ENCODE measurements at places on chromosomes 16 and 17.

DNA sequence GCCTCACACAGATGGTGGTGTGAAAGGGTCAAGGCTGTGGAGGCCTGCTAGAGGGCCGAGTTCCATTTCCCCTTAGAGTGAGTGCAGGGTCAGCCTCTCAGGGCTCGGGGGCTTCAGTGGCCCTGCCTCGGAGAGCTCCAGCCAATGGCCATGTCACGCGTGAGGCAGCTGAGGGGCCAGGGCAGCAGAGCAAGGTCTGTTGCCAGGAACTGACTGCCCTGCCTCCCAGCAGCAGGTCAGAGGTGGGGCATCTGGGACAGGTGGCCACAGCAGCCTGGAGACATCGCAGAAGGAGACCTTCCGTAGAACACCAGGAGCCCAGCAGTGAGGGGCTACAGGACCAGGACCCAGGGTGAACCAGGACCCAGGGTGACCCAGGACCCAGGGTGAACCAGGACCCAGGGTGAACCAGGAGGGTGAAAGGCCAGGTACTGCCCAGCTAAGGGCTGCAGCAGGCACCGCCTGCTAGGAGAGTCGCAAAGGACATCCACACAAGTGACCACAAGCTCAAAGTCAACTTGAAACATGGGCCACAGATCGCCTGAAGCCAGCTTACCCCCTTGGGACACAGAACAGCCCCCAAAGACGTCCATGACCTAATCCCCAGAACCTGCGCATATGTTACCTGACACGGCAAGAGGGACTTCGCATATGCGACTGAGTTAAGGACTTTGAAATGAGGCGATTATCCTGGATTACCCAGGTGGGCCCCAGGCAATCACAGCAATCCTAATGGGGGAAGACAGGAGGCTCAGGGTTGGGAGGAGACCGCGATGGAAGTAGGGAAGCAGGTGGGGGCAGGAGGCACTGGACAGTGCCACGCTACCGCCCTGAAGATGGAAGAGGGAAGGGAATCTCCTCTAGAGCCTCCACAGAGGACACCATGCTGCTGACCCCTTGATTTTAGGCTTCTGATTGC lies 4.8 kb upstream of the MEAK7 start:
- no peak for DNase-seq

- DNase-seq = no peak
These were observed 5.3 kb upstream of the FAAP100 start for GRCh38 chr17:81557276-81558114.

- no peak for DNase-seq
These were observed 57.3 kb downstream of the TMEM186 start for GRCh38 chr16:8739989-8740704.

- no peak for DNase-seq
These were observed 870 bp upstream of the ZC3H7A start for GRCh38 chr16:11797957-11798299.

DNA sequence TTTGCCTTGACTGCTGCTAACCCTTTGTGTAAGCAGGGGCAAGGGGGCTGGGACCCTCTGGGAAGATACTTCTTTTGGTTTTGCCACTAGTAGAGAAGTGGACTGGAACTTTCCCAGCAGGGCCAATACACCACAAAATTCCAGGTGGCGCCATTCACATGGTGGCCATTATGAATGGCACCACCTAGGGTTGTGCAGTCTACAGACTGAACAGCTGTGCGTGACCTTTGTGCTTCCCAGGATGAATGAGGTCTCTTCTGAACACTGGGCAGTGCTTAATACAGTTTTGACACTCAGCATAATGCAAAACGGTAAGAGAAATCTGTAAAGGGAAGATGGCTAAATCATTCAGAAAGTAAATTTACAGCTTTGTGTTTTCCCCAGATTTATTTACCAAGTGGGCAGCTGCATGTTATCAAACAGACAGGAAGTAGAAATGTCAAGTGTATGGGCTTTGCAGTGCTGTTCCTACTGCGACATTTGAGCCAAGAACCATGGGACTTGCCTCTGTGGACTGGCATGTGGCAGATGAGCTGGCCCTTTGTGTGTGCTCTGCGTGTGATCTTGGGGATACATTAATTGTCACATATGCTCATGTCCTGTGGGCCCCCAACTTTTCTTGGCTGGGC lies 9.2 kb downstream of the SYT17 start:
- DNase-seq = no peak

- DNase-seq = no peak
These were observed 61.3 kb downstream of the CNTNAP4 start for GRCh38 chr16:76338472-76338871.

DNA sequence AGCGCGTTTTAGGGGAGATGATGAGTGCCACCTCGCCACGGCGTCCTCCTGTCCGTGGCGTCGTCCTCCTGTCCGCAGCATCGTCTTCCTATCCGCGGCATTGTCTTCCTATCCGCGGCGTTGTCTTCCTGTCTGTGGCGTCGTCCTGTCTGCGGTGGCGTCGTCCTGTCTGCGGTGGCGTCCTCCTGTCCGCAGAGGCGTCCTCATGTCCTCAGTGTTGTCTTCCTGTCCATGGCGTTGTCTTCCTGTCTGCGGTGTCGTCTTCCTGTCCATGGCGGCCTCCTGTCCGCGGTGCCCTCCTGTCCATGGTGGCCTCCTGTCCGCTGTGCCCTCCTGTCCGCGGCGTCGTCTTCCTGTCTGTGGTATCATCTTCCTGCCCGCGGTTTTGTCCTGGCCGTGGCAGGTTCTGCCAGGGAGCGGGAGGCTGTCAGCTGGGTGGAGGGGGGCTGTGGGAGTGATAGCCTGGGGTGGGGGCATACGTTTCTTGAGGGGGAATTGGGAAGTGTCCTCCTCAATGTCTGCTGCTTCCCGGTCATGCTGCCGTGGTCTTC lies 30.9 kb downstream of the TBCD start:
- DNase-seq = no peak

DNA sequence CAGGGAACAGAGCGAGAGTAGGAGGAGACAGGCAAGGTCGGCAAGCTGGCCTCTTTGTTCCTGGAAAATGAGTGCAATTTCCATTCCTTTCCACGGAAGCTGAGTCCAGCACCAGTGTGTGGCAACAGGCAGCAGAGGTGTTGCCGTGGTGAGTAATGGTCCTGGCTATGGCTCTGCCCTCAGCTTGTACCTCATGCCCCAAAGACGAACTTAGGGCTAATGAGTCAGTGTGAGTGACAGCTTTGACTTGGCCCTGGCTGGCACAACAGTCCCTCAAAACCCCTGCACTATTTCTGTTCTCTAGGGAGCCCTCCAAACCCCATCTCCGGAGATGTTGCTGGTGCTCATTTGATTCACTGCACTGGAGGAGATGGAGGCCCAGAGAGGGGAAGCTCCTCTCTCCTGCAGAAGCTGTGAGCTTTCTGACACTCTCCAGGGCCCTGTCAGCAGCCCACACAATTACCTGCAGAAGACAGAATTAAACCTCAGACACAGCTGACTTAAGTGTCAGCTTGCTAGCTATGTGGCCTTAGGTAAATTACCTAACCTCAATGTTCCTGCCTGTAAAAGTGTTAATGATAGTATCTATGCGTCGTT lies 129.9 kb downstream of the TMEM132E start:
- no peak for DNase-seq

GRCh38 chr17:80082403-80083135 lies 18.8 kb upstream of the GAA start:
- DNase-seq = peak; percentile 29

DNA sequence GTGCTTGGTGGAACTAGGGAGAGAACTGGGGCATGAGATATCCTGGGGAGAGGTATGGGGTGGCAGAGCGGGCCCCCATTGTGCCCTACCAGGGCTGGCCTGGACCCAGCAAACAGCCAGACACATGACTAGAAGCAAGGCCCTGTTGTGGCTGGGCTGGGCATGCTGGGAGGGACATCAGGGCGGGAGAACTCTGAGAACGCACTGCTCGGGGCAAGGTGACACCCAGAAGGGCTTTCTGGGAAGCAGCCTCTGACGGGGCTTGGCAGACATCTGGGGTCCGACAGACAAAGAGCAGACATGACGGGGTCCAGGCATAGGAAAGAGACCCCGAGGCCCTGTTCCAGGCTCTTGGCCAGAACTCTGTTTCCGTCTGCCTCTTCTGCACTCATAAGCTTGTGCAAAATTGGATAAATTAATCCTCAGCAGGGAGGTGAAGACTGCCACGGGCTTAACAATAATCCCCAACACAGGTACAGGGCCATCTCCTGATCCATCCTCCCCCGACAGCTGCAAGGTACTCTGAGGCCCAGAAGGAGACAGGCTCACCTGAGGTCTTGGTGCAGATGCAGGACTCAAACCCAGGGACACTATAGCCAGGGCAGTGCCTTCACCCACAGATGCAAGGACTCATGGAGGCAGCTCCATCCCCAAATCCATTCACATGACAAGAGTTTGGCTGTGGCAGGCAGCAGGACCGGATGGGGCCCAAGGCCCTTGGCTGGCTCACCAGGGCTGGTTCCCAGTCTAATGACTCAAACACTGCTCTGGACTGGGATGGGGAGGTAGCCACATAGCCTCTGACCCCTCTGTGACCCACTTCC lies 5.4 kb downstream of the SREBF1 start:
- no peak for DNase-seq

- no peak for DNase-seq
These were observed 6.3 kb downstream of the IGSF6 start for GRCh38 chr16:21646091-21646490.

DNA sequence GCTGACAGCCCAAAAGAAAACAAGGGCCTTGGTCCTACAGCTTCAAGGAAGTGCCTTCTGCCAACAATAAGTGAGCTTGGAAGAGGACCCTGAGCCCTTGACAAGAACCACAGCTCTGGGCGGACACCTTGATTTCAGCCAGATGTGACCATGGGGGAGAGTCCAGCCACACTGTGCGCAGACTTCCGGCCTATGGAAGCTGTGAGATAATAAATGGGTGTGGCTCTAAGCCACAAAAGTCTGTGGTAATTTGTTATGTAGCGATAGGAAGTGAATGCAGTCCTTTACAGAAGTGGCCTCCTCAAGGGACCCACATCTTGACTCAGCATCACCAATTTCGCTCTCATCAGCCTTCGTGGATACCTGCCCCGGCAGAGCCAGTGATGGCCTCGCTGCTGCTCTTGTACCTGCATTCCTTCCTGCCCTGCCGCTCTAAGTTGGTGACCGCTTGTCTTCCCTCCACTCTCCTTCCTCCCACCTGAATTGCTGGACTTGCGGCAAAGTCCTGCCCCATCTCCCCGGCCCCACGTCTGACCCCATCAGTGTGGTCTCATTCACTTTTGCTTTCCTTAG lies 29.3 kb downstream of the PRSS54 start:
- DNase-seq = no peak

DNA sequence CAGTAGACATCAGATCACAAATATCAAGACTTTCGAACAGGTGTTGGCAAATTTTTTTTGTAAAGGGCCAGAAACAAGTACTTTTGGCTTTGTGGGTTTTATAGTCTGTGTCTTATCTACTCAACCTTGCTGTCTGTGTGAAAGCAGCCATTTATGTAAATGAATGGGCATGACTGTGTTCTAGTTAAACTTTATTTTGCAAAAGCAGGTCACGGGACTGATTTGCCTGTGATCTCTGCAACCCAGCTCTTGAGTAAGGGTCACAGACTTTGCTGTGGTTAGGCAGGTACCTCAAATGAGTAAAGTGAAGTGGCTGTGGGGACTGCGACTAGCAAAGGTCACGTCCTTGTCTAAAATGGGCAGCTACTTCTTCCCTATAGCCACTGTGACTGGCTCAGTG lies 136.5 kb downstream of the FTO start:
- no peak for DNase-seq

- DNase-seq = no peak
These were observed 918 bp upstream of the NLRC3 start for GRCh38 chr16:3578121-3578520.

GRCh38 chr16:85690469-85691064 lies 1.8 kb upstream of the GINS2 start:
- DNase-seq = no peak

DNA sequence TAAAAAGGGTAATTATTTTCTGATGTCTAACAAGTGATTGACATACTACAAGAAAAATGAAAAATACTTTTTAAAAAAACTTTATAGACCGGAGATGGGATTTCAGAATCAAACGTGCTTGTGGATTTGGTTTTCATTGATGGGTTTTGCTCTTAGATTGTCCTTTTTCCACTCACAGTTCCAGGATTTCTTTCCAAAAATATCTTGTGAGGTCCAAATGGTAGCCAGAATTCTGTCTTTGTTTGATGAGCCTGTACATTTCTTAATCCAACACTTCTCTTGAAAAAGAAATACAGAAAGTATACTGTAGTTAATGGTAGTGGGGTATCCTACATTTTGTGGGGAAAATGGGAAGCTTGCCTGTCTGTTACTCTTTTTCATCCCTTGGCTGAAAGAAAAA lies 329.3 kb downstream of the KCNJ2 start:
- no peak for DNase-seq

- peak; percentile 21 for DNase-seq
These were observed 118.2 kb upstream of the KCNJ18 start for GRCh38 chr17:21573961-21574610.

- no peak for DNase-seq
These were observed 15.5 kb downstream of the FAM20A start for GRCh38 chr17:68585643-68586042.

DNA sequence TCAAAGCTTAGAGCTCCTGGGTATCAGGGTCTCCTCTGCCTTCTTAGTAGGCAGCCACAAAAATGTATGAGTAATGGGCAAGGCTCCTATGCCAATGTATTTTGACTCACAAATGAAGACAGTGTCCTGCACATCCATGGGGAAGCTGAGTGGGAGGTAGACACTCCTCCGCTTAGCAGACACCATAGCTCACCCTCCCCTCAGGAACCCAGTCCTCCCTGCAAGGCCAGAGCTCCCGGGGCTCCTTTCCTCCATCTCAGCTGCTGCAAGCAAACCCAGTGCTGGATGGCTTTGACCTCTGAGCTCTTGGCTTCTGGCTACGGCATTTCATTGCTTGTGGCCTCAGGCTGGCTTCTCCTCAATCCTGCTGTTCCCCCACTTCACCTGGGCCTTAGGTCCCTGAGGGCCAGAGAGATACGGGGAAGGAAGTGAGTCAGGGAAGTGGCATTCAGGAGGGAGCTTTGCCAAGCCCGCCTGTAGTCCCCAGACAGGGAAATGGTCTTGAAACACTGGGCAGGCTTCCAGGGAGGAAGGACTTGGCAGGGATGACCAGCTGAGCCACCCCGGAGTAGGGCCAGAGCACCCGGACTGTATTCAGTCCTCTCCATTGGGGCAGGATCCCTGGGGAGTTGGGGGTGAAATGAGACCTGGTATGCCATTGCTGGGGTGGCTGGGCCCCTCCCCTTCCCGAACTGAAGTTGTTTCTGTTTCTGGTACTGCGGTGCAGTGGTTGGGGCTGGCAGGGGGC lies 4.5 kb downstream of the ABCC3 start:
- DNase-seq = no peak

DNA sequence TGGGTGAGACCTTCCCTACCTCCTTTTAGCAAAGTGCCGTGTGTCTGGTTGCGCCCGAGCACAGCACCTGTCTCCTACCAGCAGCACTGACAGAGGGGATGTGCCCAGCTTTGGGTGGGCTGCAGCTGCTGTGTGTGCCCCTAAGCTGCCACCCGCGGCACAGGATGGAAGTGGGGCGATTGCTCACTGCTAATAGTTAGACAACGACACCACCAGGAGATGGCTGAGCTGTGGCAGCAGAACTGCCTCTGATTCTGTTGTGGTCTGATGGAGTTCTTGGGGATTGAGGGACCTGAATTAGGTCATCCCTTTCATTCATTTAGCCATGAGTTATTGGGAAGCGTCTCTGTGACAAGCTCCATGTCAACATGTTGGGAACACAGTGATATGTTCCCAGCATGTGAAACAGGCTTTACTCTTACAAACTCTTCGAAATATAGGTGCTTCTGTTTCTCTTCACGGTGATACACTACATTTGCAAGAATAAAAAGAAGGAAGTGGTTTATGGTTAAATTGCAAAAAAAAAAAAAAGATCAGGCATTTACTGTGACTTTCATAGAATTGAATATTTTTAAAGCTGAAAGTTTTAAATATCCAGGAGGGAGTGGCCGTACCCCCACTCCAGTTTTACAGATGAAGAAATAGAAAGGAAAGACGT lies 184.4 kb downstream of the MAF start:
- DNase-seq = peak; percentile 2

All from stimulated activated CD4-positive, alpha-beta T cell treated with anti-CD3 and anti-CD28 coated beads, Interleukin-1b, Interleukin-23, amount 100 ng/mL, for 4 hours (primary cell).